Stimulated activated naive CD4-positive, alpha-beta T cell (primary cell): ENCODE measurements at places on chromosomes 16 and 17.

DNA sequence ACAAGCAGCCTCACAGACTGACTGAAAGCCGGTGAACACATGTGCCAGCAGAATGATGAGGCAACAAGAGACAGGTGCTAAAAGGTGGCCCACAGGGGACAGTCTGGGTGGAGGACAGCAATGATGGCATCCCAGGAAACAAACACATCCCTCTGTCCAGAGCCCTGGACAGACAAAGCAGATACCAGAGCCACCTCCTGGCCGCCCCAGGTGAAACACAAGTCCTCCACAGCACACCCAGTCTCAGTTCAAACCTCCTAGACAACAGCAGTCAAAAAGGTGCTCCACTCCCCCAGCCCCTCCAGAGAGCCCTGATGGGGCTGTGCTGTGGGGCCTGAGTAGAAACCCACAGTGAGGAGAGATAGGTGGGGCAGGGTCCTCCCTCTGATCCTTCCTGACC is 20.3 kb upstream of the CDH5 start:
- DNase-seq, result no peak

DNA sequence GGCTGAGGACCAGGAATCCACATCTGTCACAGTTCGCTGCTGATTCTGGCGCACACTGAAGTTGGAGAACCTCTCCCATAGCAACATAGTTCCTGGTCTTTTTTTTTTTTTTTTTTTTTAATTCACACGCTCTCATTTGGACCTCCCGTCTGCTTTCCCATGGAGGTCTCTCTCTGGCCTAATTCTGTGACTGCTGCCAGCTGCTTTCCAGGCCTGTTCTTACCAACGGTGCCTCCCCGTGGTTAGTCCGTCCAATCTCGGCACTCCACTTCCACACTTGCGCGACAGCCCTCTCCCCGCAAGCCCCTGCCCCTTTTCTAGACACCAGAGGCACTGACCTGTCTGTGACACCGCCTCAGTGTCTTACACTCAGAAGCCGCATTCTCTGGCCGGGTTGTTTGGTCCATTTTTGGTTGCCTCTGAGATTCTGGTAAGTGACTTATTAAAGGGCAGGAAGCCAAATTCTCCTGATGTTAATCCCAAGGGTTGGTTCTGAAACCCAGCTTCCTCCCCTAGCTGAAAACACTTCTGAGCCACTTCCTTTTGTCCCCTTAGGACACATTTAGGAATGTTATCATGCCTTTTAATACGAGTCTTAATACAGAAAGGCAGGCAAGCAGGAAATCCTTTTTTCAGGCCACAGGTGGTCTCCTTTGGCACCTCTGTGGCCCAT is 1.1 kb upstream of the AKTIP start:
- DNase-seq, result peak; percentile 10

DNA sequence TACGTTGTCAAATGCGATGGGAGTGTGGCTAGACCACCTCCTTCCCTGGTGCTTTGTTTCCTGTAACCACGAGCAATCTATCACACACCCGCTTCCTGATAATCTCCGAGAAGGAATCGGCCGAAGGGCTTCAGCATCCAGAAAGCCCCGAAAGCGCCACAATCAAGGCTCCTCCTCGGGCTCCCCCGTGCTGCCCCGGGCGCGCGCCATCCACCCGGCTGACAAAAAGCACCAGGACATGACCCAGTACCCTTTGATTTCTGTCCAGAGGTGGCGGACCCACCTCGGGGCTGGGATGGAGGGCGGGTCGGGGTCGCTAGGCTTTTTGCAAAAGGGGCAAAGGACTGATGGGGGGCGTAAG is 743 bp upstream of the ARMC7 start:
- peak; percentile 21 for DNase-seq

- DNase-seq, result no peak
These were observed 38.0 kb downstream of the ACSM2B start for GRCh38 chr16:20538181-20538580.

- no peak for DNase-seq
These were observed 2.7 kb downstream of the MYH13 start for GRCh38 chr17:10370016-10370608.

DNA sequence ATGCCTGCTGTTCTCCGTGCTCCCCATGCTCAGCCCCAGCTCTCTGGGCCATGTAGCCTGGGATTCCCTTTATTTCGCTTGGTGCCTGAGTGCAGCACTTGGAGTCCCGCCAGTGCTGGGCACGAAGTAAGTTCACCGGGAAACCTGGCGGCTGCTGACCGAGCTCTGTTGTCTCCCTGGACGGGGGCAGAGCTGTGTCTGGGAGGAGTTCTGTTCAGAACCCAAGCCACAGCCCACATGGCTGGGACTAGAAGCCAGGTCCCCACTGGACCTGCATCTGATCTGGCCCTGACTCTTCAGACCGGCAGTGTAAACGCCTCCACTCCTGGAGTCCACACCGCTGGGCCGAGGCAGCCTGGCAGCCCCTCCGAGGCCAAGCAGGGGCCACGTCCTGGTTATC is 37.5 kb upstream of the CIBAR2 start:
- DNase-seq, result no peak
